ENCODE measurements at places on chromosomes 4 and X. TPM values are rescaled to one million over a fixed set of nuclear protein-coding genes. Genes with fewer than 3 reads are reported as not detected.
A peak's percentile ranks its signal among the peaks of the same experiment; 100 is the strongest.

DNA sequence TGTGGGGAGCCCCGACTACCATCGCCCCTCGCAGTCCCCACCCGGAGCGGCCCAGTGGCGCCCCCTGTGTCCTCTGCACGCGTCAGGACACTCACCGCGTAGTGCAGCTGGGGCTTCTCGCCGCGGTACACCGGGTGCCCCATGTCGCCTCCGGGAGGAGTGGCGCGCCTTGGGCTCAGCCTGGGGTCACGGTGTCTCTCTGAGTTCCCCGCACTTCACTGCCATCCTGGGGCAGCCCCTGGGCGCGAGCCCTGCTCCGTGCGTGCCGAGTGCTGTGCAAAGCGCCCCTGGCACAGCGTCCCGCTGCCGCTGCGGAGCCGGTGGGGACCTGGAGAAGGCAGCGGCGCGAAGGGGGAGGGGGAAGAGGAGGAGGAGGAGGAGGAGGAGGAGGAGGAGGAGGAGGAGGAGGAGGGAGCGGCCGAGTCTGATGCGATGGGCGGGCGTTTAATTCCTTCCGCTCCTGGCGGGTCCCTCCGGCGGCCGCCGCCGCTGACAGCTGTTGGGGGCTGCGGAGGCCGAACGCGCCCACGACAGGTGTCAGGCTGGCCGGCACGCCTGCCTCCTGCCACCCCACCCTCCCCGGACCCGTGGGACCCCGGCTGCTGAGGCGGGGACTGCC is 134.3 kb downstream of the AMELX start:
- DNase-seq = peak; percentile 89
- no peaks in the 10 kb centered on the region for H3K36me3 ChIP-seq
- H3K27me3 ChIP-seq = no peaks in the 10 kb centered on the region
- no peak overlapping the region for H3K27ac ChIP-seq
- peak overlapping the region; percentile 50 for H3K4me3 ChIP-seq

DNA sequence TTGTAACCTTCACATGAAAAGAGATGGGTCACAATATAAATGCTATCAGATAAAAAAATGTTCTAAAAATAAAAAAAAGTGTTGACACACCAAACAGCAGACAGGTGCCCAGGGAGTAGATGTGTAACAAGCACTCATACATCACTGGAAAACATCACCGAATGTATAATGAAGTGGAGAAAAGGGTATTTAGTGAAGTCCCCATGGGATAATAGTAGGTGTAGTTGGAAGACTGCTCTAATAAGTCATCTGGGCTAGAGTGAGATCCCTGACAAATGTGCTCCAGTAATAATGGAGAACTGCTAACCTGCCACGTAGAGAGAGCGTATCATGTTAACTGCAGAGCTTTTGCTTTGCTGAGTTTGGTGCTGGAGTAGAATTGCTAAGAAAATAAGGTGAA is 152.0 kb downstream of the GRIA2 start:
- no peak overlapping the region for H3K4me3 ChIP-seq
- H3K27me3 ChIP-seq = peaks cover 9% of the 10 kb centered on the region
- H3K36me3 ChIP-seq = no peaks in the 10 kb centered on the region
- no peak for DNase-seq

CSAG2 gene
- total RNA-seq = not detected

DNA sequence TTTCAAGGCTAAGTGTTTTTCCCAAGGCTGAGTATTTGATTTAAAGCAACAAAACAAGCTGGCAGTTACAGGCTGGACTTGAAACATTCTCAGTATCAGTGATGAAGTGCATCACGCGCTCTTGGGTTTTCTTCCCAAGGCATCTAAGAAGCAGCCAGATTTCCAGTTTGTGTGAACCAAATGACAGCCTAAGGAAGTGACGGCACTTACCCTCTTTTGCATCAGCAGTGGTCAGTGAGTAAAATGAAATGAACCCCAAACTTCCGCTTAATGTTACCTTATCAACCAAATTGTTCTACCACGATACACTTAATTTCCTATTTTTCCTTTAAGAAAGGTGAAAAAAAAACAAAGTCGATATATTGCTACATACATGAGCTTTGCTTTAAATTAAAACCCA is 15.8 kb upstream of the GYPE start:
- no peaks in the 10 kb centered on the region for H3K4me1 ChIP-seq
- H3K36me3 ChIP-seq = no peaks in the 10 kb centered on the region
- no peak overlapping the region for H3K4me3 ChIP-seq
- peaks cover 11% of the 10 kb centered on the region for H3K27me3 ChIP-seq
- no peak for DNase-seq
- H3K27ac ChIP-seq = no peak overlapping the region

DNA sequence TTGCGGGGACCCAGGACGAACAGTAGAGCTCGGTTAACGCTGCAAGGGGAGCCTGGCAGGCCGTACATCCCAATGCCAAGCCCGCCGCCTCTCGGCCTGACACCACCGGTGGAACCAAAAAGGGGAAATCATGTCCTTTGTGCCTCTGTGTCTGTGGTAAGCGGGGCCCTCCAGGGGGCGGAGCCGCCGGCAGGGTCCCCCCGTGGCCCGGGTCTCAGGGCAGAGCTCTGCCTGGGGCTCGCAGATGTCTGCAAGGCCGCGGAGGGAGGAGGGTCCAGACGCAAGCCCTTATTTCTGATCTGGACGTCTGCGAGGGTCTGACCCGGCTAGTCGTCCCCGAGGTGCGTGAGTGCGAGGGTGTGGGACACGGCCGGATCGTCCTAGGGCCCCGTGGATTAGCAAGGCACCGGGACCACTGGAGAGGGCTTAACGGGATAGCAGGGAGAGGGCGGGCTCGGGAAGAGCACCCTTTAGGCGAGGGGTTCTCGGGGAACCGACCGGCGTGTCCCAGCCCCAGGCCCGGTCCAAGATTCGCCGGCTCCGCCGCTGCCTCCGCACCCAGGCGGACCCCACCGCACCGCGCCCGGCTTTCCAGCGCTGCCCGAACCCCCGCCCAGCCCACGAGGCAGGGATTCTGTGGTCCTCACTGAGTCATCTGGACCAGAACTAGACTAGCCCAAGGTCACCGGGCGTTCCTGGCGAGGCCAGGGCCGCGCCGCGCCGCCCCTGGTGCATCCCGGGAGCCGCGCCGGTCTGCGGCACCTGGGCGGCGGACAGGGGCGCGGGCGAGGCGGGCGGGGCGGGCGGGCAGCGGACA is 863 bp upstream of the FAM193A start:
- peak overlapping the region; percentile 90 for H3K4me3 ChIP-seq
- no peaks in the 10 kb centered on the region for H3K36me3 ChIP-seq
- H3K4me1 ChIP-seq = peaks cover 21% of the 10 kb centered on the region
- DNase-seq = peak; percentile 90
- H3K27ac ChIP-seq = peak overlapping the region; percentile 97

GRCh38 chr4:89488736-89489135 is 181.1 kb upstream of the GPRIN3 start:
- DNase-seq = no peak
- no peak overlapping the region for H3K4me3 ChIP-seq
- H3K4me1 ChIP-seq = peaks cover 6% of the 10 kb centered on the region
- H3K27ac ChIP-seq = no peak overlapping the region

DNA sequence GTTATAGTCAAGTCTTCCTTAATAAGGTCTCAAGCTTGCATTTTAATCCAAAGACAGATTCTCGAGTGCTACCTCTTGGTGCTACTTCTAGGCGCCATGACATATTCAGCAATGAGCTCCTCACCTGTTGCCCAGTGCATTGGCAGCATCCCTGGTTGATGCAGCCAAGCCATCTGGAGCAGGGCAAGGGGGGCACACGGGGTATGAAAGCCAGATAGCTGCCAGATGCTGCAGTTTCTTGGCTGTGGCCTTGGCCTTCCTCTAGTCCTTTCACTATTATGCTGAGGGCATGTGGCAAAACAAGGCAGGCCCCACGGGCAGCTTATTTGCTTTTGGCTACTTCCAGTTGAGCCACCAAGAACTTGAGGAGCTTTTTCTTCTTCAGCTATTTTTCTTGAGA is 168.6 kb upstream of the PGRMC2 start:
- peaks cover 2% of the 10 kb centered on the region for H3K36me3 ChIP-seq
- no peaks in the 10 kb centered on the region for H3K27me3 ChIP-seq
- no peak overlapping the region for H3K4me3 ChIP-seq
- DNase-seq = no peak

DNA sequence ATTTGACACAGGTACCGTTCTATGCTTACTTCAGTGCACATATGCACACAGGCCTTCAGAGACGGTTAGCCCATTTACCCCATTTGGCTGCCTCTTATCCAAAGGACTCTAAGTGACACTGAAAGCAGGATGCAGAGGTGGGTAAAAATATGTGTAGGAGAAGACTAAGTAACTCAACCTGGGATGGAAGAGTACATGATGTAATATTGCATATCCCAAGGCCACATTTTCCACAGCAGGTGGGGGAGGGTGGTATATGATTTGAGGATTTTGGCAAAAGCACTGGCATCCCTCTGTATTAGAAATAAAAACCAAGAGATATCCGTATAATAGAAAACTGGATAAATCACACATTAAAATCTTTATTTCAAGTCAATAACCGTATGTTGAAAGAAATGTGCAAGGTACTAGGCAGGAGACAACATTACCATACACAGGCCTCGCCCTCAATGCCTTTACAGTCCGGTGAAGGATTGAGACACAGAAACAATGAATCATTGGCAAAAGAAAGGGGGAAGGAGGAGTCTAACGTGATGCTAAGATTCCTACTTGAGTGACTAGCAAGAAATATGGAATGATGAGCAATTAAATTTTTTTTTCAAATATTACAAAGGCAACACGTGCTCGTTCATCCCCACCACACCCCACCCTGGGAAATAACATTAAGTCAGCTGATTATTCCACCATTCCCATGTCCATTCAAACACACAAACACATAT is 161.0 kb upstream of the RASGEF1B start:
- no peak for DNase-seq
- H3K4me3 ChIP-seq = no peak overlapping the region
- H3K27me3 ChIP-seq = no peaks in the 10 kb centered on the region

DNA sequence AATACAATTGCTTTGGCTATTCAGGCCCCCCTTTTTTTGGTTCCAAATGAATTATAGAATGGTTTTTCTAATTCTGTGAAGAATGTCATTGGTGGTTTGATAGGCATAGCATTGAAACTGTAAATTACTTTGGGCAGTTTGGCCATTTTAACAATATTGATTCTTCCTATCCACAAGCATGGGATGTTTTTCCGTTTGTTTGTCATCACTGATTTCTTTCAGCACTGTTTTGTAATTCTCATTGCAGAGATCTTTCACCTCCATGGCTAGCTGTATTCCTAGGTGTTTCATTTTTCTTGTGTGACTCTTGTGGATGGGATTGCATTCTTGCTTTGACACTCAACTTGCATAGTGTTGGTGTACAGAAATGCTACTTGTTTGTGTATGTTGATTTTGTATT is 33.0 kb downstream of the ADH6 start:
- H3K36me3 ChIP-seq = peaks cover 5% of the 10 kb centered on the region
- DNase-seq = no peak
- no peak overlapping the region for H3K4me3 ChIP-seq
- no peaks in the 10 kb centered on the region for H3K27me3 ChIP-seq

GRCh38 chr4:8748236-8748575 is 123.4 kb downstream of the HMX1 start:
- no peaks in the 10 kb centered on the region for H3K4me1 ChIP-seq
- H3K27ac ChIP-seq = no peak overlapping the region
- H3K4me3 ChIP-seq = no peak overlapping the region
- DNase-seq = peak; percentile 85
- no peaks in the 10 kb centered on the region for H3K36me3 ChIP-seq

DNA sequence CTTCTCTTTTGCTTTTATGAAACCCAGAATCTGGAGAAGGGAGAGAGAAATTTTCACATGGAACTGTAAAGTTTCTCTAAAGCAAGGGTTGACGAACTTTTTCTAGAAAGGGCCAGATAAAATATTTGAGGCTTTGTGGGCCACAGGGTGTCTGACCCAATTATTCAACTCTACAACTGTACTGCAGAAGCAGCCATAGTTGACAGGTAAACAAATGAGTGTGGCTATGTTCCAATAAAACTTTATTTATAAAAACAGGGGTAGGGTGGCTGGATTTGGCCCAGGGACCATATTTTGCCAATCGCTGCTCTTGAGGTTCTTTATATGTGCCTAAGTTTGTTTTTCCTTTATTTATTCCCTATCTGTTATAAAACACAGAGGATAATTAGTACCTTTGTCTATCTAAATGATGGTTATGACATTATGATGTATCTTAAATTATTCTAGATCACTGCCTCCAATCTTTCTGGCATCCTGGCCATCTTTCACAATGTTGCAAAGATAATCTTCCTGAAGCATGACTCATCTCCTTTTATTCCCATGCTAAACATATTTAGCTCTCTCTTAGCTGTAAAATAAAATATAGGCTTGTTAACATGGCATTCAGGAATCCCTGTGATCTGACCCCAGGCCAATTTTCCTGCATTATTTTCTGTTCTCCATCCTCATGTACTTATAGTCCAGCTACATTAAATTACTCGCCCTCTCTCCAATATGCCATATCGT is 106.8 kb upstream of the CBLL2 start:
- H3K4me3 ChIP-seq = no peak overlapping the region
- no peaks in the 10 kb centered on the region for H3K27me3 ChIP-seq
- H3K36me3 ChIP-seq = no peaks in the 10 kb centered on the region
- peak overlapping the region; percentile 58 for H3K27ac ChIP-seq
- no peak for DNase-seq
- peaks cover 26% of the 10 kb centered on the region for H3K4me1 ChIP-seq

PRKX gene
- 16.2 TPM for total RNA-seq

DNA sequence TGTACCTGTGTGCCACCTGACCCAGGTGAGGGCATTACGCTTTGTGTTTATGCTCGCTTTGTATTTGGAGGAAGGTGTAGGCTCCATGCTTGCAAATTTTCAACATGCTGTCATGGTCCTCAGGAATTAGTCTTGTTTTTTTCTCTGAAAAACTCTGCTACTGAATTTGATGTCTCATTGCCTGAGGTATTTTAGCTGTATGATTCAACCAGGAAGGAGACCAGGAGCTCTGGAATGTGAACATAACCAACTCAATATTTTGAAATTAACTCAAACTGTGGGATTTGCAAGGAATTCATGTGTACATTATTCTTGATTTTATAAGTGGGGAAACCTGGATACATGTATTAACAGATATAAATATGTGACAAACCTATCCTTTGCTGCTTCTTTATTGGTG is 134.1 kb downstream of the SLC4A4 start:
- peaks cover 51% of the 10 kb centered on the region for H3K4me1 ChIP-seq
- H3K36me3 ChIP-seq = peaks cover 9% of the 10 kb centered on the region
- no peak for DNase-seq
- H3K4me3 ChIP-seq = no peak overlapping the region
- no peaks in the 10 kb centered on the region for H3K27me3 ChIP-seq

All from chondrocyte (in vitro differentiated cells).